ENCODE measurements at places on chromosomes 7 and 10.

GRCh38 chr7:87628780-87629569 lies 777 bp downstream of the RUNDC3B start:
- peak; percentile 23 for DNase-seq

DNA sequence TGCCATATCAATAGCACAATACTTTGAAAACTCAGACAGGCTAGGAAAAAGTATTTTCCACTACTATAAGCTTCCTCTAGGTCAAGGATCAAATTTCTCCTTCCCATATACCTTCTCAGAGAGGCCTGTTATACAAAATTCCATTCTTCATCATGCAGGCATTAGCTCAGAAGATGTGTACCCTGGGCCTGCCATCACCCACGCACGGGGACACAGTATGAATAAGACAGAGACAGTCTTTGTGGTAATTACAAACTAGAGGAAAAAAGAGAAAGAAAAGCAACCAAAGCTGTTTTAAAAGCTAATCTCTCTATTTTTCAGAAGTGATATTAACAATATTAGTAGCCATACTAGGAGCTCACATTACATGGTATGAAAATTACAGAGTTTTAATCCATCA lies 236.8 kb upstream of the AOAH start:
- no peak for DNase-seq

GRCh38 chr10:8035641-8036470 lies 18.6 kb upstream of the GATA3 start:
- DNase-seq: no peak

GRCh38 chr7:87414794-87415188 lies 60.7 kb downstream of the ABCB4 start:
- DNase-seq: no peak

DNA sequence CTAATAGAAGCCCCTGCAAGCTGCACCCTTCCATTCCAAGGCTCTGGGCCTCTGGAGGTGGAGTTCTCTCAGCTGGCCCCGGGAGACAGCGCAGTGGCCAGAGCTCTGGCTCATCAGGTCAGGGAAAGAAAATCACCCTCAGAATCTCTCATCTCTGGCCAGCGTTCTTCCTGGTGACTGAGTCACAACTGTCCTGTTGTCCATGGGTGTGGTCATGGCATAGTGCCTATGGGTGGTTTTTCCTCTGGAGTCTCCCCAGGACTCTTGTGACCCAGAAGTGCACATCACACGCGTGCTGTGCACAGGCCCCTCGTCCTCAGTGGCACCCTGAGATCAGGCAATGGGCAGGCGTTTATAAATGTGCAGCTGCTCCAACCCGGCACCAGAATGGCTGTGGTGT lies 27.4 kb upstream of the FXYD4 start:
- DNase-seq: no peak

All from right hindlimb (tissue), 1 donor.